Naive thymus-derived CD8-positive, alpha-beta T cell (primary cell): ENCODE measurements at places on chromosomes 3 and 15.

DNA sequence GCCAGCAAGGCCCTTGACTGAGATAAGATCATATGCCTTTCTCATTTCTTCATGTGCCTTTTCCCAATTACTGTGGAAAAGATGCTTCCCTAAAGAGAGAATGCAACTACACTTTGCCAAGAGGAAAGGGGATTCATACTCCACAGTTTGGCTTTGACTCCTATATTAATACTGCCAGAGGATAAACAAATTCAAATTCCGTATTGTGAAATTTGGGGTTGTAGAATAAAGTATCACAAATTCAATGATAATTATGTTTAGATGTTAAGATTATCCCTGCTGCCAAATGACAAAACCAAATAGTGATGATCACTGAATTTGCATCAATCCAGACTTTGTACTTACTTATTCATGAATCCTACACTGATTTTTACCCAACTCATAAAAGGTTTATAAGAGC is 88.5 kb upstream of the MNS1 start:
- DNase-seq, result no peak

DNA sequence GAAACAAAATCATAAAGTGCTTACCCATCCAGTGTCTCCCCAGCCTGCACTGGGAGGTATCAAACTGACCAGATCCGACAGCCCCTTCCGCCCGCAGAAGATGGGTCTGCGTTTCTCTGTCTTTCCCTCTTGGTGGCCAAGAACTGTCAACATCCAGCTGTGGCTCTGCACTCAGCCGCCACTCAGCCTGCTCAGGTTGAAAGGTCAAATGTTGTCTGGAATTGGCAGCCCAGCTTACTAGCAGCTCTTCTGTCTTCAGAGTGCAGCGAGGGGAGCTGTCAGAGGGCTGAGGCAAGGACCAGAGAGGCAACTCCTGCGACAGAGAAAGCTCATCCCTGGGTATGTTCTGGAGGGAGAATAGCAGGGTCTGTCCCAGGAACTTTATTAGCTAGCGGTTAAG is 45.4 kb downstream of the GOLGA6L2 start:
- no peak for DNase-seq

DNA sequence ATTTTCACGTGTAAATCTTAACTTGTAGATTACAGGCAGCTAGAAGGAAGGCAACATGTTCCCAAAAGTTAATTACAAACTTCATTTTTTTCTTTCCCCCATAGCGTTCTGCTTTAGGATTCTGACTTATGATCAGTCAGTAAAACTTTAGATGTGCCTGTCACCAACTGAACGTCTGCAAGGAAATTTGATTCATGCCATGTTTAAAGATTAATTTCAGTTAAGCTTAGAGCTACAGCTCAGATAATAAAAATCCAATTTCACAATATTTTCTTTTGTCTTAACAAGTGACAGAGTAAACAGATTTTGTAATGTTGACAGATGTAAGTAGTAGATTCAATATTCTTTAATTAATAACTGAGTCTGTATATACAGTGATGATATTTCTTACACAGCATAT is 253.1 kb downstream of the NFKBIZ start:
- DNase-seq, result no peak

GRCh38 chr3:183149915-183150750 is 12.4 kb downstream of the LAMP3 start:
- DNase-seq, result no peak

DNA sequence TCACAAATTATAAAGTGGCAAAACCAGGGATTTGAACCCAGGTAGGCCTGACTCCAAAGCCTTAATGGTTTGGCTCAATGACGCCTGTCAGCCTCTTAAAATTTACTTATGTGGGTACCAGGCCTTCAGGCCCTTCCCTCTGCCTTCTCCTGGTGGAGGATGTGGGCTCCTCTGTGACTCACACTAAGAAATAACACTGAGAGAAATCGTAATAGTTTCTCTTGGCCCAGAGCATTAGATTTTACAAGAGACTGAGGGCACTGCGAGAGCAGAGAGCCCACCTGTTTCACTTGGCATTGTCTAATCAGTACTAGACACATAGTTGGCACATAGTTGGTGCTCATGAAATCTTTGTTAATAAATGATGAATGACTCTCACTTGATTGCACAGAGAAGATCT is 505.2 kb downstream of the SHQ1 start:
- DNase-seq, result no peak

GRCh38 chr3:4693620-4694019 is 200.5 kb downstream of the ITPR1 start:
- DNase-seq, result no peak

DNA sequence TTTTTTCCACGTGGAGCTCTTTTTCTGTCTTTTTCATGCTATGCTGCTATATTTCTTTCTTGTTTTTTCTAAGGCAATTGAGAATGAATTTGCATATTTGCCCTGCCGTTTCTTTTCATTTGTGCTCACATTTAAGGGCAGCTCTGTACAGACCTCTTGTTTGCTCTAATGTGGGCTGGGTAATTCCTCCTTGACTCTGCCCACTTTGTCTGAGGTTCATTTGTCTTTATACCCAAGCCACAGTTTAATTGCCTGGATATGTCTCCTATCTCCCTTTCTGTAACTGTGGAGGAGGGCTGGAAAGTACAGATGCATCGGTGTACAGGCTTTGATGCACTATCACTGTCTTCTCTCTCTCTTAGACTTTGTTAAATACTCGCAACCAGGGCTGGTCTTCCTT is 195.9 kb downstream of the EPHB1 start:
- DNase-seq, result no peak

- DNase-seq, result no peak
Measured at GRCh38 chr3:43870844-43871626, 180.3 kb downstream of the ABHD5 start.

- no peak for DNase-seq
Measured at GRCh38 chr3:194750491-194750828, 64.8 kb downstream of the FAM43A start.

DNA sequence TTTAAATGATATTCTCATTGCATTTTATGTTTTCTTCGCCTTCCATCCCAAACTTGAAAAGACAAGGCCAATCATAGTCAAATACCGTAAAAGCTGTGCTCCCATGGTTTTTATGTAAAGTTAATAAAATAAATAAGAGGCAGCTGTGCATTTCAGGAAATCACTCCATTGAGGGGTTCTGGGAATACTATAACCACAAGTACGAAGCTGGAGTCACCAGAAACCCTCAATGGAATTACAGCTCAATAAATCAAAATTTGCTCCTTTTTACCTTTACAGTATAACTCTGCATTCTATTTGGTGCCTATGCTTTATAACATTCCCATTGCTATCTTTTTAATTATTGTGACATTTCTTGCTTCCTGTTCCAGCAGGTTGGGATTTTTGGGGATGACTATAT is 77.2 kb downstream of the C3orf38 start:
- no peak for DNase-seq

- DNase-seq, result no peak
Measured at GRCh38 chr15:76155731-76156130, 95.9 kb downstream of the TMEM266 start.

GRCh38 chr15:82646250-82647044 is 716 bp downstream of the CPEB1 start:
- no peak for DNase-seq

DNA sequence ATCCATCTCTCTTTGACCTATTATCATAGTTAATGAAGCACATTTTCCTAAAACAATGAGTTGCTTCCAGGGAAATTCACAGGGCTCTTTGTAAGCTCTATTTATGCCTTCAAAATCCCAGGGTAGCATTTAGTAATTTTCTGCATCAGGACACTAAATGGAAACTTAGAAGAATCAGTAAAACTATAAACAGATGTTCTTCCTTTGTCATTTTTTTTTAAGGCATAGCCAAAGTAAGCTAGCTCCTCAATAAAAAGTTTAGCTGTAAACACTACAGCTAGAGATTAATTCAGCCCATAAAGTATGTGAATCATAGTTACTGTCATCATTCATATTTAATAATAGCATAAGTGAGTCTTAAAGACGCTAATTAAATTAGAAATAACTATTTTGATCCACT is 79.3 kb downstream of the RPL22L1 start:
- no peak for DNase-seq

- DNase-seq, result no peak
Measured at GRCh38 chr3:57796261-57796660, 40.2 kb downstream of the SLMAP start.

GRCh38 chr3:134249935-134250716 is 533 bp downstream of the RYK start:
- peak; percentile 44 for DNase-seq

- no peak for DNase-seq
Measured at GRCh38 chr3:197381371-197381770, 83.0 kb upstream of the DLG1 start.

- no peak for DNase-seq
Measured at GRCh38 chr3:71025516-71025915, 558.0 kb downstream of the FOXP1 start.

DNA sequence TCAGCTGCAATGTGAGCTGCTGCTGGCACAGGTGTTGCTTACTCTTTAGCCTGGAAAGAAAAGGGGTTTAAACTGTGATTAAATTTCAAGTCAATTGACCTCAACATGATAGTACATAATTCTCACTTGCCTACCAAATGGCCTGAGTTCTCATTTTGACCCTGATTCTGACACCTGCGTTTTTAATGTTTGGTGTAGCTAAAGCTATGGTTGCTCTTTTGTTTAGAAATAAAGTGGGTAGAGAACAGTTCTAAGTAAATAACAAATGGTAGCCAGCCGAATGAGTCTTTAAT is 100.8 kb upstream of the SOX2 start:
- no peak for DNase-seq

DNA sequence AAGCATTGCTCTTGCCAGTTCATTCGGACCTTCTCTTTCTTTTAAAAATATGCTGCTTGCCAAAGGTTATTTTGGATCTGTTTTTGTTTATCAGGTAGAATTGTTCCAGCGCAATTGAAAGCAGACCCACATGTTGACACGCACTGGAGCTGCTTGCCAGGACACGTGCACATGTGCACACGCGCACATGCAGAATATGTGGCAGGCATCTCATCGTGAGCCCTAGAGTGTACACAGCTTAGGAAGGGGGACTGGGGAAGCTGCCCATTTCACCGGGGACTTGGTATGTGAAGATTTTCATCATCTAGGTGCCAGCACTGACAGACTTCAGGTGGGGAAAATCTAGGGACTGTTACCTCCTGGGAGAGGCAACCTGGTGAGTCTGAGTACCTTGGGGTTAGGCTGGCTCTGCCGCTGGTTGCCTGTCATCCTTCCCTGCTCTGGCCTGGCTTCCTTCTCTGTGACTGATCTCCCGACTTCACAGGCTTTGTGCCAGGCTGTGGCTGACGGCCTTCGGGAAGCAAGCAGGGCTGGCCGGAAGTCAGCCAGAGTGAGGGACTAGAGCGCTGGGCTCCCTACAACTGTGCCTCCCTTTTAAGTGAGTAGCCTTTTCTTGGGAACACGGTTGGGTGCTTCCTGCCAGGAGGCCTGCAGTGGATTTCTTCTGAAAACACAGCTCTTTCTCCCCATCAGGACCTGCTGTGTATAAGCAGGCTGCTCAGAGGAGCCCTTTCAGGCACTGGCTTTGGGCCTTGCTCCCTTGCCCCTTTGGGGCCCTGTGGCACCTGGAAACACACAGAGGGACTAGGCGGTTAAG is 129.3 kb downstream of the EEFSEC start:
- no peak for DNase-seq
